Body of pancreas (tissue), 4 donors: ENCODE measurements at places on chromosomes 2 and 18. TPM values are rescaled to one million over a fixed set of nuclear protein-coding genes. Genes with fewer than 3 reads are reported as not detected.

B4GALT6 gene
- 0.52 TPM for total RNA-seq

ATOH8 gene
- 12.9 TPM for total RNA-seq

DHRS9 gene
- not detected for total RNA-seq

CABLES1 gene
- total RNA-seq, result 11.9 TPM

NPAS2 gene
- total RNA-seq, result 51.7 TPM

DNA sequence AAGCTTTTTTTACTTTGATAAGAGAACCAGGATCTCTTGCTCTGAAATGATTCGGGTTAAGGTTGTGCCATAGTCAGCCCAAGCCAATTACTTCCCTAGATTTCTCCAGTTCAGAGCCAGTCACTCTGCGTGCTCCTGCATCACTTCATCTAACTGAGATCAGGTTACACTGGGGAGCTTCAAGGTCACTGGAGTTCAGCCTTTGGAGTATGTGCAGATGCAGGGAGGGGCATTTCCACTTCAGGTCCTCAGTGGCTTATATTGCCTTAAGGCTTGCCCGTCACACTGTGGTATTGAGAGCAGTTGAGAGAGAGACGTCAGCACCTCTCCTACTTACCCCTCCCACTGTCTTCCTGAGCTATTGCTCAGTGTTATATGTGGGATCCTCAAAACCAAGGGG is 317.8 kb downstream of the EPHA4 start:
- DNase-seq, result no peak

GRCh38 chr2:223314811-223315210 is 262.8 kb downstream of the KCNE4 start:
- DNase-seq, result no peak

GRCh38 chr2:150476286-150476685 is 11.2 kb downstream of the RND3 start:
- DNase-seq, result no peak

DNA sequence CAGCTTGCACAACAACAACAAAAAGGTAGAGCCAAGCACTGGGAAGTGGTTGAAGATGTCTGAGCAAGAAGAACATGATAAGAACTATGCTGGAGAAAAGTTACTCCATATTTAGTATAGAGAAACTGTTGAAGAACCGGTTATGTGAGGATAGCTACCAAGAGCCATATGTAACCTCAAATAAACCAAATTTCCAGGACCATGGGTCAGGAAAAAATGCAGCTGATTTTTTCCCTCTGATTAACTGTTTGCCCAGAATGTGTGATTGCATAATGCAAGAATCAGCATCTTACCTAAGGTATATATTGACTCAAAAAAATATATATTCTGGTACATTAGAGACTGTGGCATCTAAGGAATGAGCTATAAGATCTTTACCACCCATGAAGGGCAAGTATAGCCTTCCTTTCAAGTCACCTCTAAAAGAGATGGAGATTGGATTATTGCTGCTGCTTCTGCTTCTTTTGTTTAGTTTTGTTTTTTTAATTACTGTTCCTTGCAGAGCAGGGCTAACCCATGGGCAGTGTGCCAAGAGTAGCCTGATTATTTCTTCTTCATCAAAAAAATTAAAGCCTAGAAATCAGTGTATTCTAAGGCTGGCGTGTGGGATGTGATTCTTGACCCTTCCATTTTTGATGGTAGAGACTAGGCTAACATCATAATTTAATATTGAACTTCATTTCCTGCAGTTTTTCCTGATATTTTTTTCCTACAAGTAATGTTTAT is 76.9 kb upstream of the MAP3K20 start:
- no peak for DNase-seq

- DNase-seq, result no peak
These were observed 47.5 kb upstream of the ZNF397 start for GRCh38 chr18:35193316-35193715.

GRCh38 chr2:60515721-60516226 is 37.7 kb downstream of the BCL11A start:
- DNase-seq, result peak; percentile 34

DNA sequence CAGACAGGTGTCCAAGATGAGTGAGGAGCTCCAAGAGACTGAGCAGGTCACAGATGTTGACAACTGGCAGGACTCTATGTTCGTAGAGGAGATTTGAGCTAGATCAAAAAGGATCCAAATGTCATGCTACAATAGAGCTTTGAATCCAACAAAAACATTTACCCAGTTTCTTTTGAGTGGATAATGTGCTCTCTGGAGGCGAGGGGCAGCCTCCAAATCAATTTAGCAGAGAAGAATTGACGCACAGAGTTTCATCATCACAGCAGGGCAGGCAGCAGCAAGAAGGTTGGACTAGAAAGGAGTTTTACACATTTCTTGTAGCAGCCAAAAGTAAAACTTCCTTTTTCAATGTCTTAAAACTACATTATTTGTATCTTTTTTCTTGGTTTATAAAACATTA is 653.0 kb downstream of the RNF144A start:
- no peak for DNase-seq

GRCh38 chr2:218292048-218293014 is at the start of gene TMBIM1:
TMBIM1 (minus strand) TSS chr2:218292503; CDS start chr2:218282141, 10,362 bp downstream.
- DNase-seq, result peak; percentile 84

DNA sequence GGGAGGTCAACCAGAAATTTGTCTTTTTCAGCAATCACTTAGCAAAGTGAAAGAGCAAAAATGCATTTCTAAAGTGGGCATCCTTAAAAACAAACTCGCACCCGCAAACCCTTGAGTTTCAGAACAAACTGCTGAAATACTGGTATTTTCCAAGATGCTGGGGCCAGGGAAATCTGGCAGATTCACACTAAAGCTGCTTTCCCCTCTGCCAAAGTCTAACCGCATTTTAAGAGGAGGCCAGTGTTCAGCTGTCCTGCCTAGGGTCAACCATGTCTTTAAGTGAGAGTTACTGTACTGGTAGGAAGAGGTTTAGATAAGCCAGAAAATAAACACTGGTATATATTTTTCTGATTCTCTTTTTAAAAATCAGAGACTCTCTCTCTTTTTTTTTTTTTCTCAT is 55.9 kb downstream of the ACVR1 start:
- DNase-seq, result no peak

DNA sequence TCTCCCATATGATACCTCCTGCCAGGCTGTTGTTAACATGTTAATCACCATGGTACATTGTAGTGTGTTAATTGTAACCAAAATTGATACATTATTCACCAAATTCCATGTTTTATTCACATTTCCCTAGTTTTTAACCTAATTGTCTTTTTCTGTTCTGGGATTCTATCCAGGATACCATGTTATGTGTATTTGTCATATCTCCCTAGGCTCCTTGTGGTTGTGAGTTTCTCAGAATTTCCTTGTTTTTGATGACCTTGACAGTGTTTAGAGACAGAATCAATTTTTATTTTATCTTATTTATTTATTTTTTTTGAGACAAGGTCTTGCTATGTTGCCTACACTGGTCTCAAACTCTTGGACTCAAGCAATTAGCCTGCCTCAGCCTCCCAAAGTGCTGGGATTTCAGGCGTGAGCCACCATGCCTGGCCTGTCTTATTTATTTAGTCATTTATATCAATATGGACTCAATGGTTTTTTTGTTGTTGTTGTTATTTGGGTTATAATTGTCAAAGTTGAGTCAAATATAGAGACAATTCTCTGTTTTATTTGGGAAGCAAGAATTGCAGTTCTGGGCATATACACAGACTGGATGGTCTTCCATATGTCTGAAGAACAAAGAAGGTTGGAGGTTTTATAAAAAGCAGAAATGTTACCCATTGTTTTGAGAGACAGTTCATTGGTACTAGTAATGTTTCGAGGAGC is 42.6 kb downstream of the INPP4A start:
- no peak for DNase-seq

GRCh38 chr18:24632158-24632988 is 171.9 kb downstream of the HRH4 start:
- no peak for DNase-seq

DNA sequence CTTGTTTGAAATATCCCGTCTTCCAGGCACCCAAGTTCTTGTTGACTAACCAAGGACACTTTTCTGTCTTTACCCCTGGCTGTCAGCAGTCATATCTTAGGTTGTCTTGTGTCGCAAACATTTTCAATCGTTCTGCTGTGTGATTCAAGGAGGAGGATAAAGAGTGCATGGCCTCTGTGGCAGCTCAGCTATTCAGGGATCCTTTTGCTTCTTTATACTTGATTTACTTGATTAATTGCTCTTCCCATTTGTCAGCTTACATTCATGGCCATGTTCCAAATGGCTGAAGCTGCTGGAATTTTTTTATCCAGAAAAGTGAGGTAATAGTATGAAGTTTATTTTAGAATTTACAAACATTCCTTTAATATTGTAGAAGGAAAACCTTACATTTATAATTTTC is 97.3 kb upstream of the FZD5 start:
- DNase-seq, result no peak

DNA sequence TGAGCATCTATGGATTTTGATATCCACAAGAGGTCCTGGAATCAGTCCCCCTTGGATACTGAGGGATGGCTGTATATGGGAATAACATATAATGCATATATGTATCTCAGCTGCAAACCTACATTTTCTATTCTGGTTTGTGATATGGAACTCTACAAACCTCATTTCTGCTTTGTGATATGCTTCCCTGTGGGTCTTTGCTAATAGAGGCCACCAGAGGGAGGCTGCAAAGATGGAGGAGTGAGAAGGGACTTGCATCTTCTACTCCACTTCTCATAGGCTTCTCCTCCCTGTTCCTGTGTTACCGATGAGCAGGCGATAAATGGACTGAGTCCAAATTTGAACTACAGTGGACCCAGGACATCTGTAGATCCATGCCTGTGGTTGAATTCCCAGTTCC is 37.8 kb downstream of the ARID5A start:
- DNase-seq, result no peak

DNA sequence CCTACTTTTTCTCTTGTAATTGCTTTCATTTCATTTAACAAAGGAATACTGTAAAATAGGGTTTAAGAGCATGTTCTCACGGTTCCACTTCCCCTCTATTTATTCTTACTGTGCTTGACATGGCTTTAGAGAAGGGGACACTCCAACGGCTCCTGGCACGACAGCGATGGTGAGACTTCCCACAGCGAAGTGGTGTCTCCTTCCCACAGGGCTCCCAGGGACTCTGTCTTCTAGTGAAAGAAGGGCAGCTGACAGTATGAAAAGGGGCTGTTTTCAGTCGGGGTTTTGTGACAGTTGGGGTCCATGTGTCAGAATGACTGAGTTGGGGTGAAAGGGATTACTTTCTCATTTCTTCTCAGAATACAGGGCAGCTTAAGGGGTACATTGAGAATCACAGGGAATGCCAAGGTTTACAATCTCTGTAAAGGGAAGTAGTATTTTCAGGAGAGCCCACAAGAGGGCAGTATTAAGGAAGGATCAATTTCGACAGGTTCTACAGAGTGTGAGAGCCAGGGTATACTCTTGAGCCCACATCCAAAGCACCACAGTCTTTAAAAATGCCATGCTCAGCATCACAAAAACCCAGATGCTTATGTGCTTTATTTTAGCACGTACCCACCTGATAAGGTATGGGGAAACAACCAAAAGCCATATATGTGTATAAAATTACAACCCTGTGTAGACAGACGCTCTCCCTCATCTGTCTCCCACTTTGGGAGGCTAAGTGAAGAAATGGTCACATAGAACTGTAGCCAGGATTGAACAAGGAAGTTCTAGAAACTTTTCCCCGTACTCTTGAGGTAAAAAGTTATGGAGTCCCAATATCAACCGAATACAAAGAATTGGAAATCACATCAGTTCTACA is 31.3 kb upstream of the RAPGEF4 start:
- DNase-seq, result no peak

DNA sequence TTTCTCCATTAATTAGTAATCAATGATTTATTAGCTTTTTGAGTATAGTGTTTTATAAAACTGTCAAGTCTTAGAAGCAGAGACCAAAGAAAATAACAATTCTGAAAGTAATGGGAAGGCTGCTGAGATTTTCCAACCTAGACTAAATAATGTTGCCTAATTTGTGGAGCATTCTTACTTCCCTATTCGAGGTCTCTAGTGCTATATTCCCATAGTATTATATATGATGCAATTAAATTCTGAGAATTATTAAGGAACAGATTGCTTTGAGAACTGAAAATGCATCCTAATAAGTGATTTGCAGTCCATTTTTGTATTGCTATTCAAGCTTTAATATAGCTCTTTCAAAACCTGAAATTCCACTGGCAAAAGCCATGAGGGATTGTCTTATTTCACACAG is 27.7 kb upstream of the DOCK10 start:
- no peak for DNase-seq

GRCh38 chr2:118350621-118351020 is 262.4 kb downstream of the INSIG2 start:
- DNase-seq, result no peak

GRCh38 chr18:28159055-28159454 is 17.9 kb downstream of the CDH2 start:
- no peak for DNase-seq

DNA sequence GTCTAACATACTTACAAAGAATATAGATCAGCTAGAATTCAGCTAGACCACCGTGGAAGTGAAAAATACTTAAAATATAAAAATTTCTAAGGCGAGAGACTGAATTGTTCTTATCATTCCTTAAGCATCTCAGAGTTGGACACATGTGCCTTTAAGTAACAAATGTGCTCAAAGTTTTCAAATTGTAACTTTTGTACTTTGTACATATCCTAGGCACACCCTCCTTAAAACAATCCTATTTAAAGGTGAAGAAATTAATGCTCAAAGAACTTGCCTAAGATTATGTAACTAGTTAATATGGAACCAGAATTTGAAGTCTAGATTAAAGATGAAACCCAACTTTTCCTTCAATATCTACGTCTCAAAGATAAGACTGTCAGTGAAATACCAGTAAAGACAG is 74.1 kb downstream of the EML4 start:
- DNase-seq, result no peak

DNA sequence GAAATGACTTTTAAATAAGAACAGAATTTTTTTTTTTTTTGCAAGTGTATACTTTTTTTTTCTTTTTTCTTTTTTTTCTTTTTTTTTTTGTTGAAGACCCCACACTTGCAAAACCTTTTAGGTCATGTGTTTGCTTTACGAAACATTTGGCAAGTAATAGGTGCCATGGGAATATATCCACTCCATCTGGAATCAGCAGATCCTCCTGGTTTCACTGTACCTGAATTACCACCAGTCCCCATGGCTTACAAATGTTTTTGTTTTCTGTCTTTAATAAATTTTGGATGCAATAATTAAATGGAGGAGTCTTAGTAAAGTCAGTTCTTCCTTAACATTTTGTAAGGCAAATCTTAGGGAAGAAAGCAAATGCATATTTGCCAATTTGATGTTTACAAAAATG is 559.7 kb upstream of the ZEB2 start:
- DNase-seq, result no peak

GRCh38 chr2:33229646-33230045 is 246.8 kb upstream of the RASGRP3 start:
- no peak for DNase-seq
